Mesothelial cell of epicardium (in vitro differentiated cells): ENCODE measurements at places on chromosomes 3 and 15.

DNA sequence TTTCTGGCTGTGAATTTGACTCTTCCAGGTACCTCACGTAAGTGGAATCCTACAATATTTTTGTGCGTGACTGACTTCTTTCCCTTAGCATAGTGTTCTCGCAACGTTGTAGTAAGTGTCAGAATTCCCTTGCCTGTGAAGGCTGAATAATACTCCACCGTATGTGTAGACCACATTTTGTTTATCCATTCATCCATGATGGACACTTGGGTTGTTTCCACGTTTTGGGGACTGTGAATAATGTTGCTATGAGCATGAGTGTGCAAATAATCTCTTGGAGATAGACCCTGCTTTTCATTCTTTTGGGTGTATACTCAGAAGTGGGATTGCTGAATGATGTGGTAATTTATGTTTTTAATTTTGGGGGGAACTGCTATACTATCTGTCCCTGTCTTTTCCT lies 82.2 kb downstream of the APBA2 start:
- no peak for DNase-seq

DNA sequence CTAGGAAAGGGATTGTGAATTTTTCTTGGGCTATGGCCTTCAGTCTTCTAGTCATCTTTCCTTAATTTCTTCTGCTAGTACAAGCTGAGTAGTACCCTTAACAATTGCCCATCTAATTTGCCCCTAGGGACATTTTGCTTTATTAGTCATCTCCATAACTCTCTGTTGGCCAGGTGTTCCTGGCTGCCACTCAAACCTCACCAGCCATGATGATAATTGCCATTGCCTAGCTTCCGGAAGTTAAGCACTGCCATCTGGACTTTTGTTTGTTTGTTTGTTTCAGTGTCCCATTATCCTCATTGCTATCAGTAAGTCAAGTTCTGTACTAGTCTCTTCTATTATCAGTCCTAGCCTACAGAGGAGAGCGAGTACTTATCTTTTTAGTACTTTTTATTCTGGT lies 36.6 kb upstream of the UBL7 start:
- no peak for DNase-seq

GRCh38 chr15:32723171-32723948 lies 5.6 kb downstream of the GREM1 start:
- DNase-seq, result no peak

- DNase-seq, result no peak
Observed at GRCh38 chr15:27937851-27938250, 161.3 kb downstream of the OCA2 start.

GRCh38 chr15:70558406-70559264 lies 204.7 kb downstream of the UACA start:
- DNase-seq, result no peak

GRCh38 chr3:137105277-137105977 lies 147.6 kb downstream of the IL20RB start:
- DNase-seq, result no peak

- no peak for DNase-seq
Observed at GRCh38 chr15:60582370-60583036, 103.6 kb upstream of the ICE2 start.

- no peak for DNase-seq
Observed at GRCh38 chr3:64355401-64355807, 130.1 kb upstream of the PRICKLE2 start.

- no peak for DNase-seq
Observed at GRCh38 chr3:24730173-24730572, 235.5 kb upstream of the THRB start.

DNA sequence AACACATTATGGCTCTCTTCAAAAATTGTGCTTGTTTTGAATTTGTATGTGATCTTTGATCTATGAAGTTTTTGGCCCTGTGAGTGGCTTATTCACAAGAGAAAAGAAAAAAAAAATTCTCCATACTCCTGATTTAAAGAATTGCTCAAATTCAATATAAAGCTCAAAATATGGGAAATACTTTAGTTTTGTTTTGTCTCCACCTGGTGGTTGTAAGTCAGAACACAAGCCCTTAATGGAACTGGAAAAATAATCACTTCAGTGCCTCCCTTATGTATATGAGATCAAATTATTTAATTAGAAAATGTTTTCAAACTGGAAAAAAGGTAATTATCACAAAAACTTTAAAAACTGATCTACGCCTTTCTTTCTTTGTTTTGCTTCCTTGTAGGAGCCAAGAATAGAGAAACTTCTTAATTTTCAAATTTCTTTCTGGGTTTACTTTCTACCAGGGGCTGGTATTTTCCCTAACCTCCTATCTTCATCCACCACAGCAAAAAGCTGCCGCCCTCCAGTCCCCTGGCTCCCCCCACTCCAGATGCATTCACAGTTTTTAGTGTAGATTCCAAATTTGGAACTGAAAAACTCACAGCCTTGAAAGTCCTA lies 50.6 kb downstream of the SERP1 start:
- DNase-seq, result no peak

- no peak for DNase-seq
Observed at GRCh38 chr3:108430540-108430939, 79.9 kb downstream of the MYH15 start.

- no peak for DNase-seq
Observed at GRCh38 chr3:126746395-126747177, 42.5 kb downstream of the CHCHD6 start.

DNA sequence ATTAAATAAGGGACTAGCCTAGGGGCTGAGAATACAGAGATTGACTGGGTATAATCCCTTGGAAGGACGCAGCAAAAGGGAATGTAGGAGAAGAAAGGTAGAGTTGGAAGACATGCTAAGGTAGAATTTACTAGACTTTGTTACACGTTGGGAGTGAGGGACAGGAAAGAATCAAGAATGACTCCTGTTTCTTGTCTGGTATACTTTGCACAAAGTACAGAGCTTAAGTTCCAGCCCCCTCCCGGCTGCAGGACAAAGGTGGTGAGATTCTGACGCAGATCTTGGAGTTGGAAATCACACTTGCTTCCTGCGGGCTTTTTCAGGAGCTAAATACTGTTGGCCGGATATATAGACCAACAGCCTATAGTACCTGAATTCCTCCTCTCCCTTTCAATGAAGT lies 895 bp downstream of the HYKK start:
- DNase-seq, result no peak

DNA sequence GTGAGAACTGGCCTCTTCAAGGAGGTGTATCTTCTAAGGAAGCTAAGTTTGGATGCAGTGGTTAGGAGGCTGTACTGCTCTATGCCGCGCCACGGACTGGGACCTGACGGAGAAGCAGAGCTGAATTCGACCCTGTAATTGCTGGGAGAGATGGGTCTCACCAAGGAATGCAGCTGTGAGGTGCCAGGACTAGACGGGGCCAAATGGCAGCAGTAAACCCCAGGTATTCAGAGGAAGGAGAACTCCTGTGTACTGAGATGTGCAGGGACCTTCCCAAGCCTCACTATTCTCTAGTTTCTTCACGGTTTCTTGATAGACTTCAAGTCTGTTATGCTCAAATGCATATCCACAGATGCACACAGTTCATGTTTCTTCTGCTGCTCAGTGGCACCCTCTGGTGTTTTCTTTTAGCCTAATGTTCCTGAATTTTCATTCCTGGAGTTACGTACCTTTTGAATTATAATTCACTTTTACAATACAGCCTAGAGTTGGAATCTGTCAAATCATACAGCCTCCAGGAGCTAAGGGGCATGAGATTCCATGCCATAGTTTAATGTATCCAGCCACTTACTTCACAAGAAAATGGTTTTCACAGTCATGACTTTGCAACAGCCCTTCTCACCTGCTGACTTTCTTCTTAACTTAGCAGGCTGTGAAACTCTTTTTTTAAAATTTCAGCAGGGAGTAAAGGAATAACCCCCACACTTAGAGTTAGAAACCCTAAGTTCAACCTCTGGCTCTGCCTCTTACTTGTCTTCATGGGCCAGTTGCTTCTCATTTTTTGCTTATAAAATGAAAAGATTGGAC lies 61.8 kb downstream of the GLDN start:
- no peak for DNase-seq

GRCh38 chr3:13053893-13054292 lies 19.3 kb downstream of the IQSEC1 start:
- DNase-seq, result no peak

GRCh38 chr3:15228147-15228546 lies 22.1 kb downstream of the CAPN7 start:
- no peak for DNase-seq

GRCh38 chr3:50436114-50436674 lies 67.2 kb downstream of the CACNA2D2 start:
- peak; percentile 82 for DNase-seq

DNA sequence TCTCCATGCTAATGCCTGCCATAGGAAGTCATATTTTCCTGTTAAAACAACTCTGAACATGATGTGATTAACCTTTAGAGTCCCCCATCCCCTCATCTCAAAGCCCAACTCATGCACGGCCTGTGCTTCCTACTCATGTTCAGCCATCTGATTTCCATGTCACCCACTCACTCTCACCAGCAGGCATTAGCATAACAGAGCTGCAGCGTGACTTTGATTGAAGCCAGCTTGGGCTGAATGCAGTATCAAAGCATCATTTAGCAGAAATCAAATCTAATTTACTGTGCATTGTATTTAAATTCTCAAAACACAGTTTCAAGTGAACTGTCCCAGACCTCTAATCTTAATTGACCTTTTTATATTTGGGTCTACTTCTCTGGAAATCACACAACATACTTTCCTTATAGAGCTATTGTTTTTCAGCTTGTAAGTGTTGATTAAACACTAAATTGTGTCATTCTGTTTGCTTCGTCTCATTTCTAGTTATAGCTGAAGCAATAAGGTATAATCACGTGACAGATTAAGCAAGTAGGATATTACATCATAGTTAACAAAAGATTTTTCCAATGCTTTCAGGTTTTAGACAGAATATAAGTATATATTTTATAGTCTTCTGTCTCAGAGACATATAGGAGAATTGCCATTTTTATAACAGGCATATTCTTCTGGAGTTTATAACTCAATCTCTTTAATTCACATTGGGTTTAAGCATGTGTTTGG lies 501.5 kb downstream of the ROBO2 start:
- DNase-seq, result no peak

- no peak for DNase-seq
Observed at GRCh38 chr3:108292450-108292849, 3.9 kb upstream of the HHLA2 start.

DNA sequence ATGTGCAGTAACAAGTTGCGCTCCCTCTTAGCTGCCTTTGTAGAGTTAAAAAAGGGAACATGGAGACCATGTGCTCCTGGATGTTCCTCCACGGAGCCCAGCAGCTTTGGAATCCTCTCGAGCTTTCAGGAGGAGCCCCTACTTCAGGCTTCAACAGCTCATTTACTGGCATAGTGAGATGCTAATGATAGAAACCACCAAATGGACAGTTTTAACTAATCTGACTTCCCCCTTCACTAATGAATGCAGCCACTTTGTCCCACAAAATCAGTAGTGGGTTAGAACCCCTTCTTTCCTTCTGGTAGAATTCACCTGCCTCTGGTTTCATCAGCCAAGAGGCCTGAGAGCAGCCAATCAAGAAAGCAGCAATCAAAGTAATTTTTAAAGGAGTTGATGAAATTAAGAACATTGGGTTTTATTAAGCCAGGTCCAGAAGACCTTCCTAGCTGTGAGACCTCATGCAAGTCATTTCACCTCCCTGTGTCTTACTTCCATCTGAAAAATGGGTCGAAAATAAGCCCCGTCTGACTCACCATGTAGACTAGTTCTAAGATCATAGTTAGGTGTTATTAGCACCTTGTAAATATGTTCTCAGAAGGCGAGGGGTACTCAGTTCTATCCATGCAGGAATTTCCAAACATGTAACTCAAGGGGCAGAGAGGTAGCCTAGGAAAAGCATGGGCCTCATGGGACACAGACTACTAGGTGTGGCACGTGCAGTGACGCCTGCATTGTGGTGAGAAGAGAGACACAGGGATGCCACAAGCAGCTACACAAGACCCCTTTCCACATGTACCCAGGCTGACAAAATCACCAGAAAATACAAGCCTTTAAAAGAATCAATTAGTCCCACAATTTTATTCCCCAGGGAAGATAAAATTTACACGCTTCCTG lies 179.7 kb upstream of the LPP start:
- DNase-seq, result no peak

DNA sequence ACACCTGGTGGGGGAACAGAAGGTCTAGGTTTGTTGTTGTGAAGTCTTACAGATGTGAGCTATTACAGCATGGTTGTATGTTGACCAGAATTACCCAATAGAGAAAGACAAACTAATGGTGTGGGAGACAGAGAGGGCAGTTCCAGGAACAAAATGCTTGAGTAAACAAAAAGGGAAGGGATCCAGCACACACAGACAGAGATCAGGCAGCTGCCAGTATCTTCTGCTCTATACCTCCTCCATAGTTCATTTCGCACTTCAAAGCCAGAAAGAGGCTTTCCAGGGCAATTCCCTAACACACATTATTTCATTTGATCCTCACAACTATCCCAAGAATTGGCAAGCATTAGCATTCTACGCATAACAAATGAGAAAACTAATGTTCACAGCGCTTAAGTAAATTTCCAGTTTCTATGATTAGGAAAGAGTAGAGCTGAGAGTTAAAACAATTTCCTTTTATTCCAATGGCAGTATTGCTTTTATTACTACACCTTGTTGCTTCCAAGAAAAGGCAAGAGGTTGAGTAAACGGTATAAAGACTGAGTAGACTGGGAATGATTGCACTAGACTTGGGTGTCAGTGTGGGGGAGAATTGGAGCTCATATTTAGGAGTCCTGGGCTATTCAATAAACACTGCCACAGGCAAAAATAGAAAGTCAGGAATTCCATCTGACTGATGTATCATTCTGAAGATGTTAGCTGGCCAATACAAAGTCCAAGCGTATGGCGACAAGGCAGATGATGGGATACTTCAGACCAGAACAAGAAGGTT lies 39.7 kb upstream of the ZNF280D start:
- DNase-seq, result no peak

GRCh38 chr15:98728082-98728810 lies 79.9 kb downstream of the IGF1R start:
- peak; percentile 59 for DNase-seq

DNA sequence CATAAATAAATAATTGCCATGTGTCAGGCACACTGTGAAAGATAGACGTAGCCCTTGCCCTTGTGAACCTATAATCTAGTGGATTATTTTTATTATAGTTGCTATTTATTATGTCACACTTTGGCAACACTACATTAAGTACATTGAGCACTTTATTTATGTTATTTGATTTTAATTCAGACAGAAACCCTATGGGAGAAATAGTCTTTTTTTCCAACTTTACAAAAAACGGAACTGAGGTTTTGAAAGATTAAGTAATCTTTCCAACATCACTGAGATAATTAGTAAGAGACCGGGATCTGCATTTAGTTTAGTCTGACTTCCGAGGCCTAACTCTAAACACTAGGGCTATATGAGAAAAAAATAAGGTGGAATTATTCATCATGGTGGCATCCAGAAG lies 2.8 kb upstream of the FILIP1L start:
- DNase-seq, result no peak
